ENCODE measurements at places on chromosomes 3 and 15.

DNA sequence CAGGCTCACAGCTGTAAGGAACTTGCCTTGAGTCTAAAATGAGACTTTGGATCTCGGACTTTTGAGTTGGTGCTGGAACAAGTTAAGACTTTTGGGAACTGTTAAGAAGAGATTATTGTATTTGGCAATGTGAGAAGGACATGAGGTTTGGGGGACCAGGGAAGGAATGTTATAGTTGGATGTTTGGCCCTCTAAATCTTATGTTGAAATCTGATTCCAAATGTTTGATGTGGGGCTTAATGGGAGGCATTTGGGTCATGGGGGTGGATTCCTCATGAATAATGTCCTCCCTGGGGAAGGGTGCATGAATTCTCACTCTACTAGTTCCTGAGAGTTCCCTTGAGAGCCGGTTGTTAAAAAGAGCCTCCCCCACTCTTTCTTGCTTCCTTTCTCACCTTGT, 18.5 kb upstream of the CHCHD6 start:
- peak; percentile 1 for DNase-seq

DNA sequence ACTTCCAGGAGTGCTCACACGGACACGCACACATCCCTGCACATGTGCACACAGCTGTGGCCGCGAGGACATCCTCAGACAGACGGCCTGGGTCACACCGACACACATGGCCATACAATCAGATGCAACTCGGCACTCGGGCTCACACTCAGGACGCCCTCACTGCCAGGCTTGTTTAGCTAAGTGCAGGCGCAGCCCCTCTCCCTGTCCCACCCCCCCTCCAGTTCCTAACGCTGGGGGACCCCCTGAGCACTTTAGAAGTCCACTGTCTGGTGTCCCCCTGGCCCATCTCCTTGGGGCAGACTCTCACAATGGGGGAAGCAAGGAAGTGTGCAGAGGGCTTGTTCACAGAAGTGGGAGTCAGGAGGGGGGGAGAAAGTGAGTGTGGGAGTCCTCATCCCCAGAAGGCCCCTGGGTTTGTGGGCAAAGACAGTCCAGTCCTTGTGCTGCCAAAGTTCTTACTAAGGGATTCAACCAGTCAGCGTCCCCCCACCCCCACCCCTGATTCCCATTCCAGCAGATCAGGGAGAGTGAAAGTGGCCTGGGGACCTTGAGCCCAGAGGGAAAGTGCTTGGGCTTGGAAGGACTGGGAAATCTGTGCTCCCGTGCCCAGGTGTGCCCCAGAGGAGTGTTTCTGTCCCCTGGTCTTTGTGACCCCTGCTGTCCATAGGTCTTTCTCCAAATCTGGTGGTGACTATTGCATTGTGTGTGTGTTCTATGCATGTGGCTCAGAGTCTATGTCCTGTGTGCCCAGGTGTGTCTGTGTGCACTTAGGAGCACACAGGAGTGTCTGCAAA, 767 bp upstream of the GATA2 start:
- DNase-seq = no peak

DNA sequence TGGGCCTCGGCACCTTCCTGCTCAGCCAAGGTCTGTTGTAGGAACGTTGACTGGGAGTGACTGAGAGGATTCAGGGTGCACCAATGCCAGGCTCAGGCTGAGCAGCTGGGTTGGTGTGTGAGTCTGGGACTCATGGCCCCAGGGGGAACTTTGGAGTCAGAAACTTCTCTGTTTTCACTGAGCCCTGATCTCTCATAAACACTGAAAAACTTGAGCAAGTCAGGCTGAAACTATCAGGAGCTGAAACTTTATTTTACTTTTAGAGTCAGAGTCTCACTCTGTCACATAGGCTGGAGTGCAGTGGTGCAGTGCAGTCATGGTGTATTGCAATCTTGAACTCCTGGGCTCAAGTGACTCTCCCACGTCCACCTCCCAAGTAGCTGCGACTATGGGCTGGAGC, 3.0 kb downstream of the TRAK1 start:
- no peak for DNase-seq

GRCh38 chr15:75452364-75452864, 924 bp upstream of the SIN3A start:
- peak; percentile 58 for DNase-seq

- DNase-seq = no peak
Measured at GRCh38 chr3:66712210-66712609, 211.4 kb upstream of the LRIG1 start.

DNA sequence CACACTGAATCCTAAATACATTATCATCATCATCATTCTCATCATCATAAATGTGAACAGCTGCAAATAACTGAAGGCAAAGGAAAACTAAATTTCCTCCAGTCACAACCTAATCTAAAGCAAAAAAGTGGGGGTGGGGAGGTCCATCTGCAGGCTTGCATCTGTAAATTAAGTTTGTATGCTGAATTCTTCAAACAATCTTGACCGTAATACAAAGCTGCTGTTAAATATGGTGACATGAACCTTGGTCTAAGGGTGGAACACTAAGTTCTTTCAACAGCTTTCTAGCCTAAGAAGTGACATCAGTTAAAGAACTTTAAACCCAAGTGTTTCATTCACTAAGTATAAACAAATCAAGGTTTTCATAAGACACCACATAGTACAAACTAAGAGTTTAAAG, 4.3 kb downstream of the LRRFIP2 start:
- no peak for DNase-seq

DNA sequence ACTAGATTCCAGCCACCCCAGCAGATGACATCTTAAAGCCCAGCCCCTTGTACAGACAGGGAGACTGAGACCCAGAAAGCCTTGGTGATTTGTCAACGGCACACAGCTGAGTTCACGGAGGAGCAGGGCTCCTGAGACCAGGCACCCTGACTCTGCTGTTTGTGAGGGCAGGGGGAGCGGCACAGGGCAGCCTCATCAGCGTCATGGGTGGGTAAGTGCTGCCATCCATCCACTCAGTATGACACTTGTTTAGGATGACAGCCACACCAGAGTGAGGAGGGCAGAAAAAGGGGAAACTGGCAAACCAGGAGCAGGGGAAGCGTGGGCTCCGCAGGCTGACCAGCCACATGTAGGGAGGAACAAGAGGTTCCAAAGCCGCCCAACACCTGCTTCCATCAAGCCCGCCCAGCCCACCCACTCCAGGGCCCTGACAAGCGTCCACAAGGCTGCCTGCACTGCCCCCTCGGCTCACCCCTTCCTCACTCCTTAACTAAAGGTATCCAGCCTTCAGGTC, 19.9 kb downstream of the RBPMS2 start:
- no peak for DNase-seq

GRCh38 chr3:150388498-150389418, 19.3 kb upstream of the TSC22D2 start:
- no peak for DNase-seq

GRCh38 chr15:47987908-47988532, 132.8 kb upstream of the SLC24A5 start:
- peak; percentile 41 for DNase-seq

DNA sequence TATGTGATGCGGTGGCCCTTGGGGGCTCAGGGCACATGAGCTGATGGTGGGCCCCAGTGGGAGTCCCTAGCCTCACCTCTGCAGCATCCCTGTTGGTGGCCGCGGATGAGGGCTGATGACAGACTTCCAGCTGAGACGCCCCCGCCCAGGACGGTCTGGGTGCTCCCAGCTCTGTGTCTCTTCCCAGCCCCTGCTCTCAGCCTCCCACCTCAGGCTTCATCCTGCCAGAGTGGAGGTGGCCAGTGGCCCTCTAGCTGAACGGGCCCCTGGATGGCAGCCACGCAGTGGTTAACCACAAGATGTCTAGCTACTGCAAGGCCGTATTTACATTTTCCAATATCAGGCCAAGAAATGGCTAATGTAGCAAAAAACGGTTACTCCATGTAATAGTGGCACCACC, 205.3 kb upstream of the LINGO1 start:
- no peak for DNase-seq

DNA sequence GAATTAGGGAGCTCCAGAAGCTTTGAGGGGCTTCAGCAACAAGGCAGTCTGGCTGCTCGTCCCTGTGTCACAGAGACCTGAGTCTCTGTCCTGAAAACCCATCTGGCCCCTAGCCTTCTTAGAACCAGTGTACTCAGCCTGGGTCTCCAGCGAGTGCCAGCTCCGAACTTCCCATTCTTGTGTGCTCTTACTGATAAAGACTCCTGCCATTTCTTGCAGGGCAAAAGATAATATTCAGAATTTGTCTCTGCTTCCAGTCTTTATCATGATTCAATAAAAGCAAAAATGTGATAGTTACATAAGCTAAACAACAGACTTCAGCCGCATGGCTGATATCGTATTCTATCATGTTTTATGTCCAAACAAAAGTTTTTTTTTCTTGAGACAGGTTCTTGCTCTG, 36.0 kb upstream of the BCL2A1 start:
- DNase-seq = no peak

DNA sequence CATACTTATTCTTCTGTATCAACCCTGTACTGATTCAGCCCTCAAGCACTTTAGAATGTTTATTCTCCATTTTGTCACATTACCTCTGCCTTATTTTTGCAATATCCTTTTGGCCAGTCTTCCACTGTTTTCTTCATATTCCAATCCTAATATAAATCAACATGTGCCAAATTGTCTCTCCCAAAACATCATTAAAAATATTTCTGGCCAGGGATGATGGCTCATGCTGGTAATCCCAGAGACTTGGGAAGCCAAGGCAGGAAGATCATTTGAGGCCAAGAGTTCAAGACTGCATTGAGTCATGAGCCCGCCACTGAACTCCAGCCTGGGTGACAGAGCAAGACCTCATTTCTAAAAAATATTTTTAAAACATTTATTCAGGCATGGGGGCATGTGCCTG, 641.4 kb upstream of the CBLB start:
- no peak for DNase-seq

GRCh38 chr3:115062412-115062956, 84.6 kb downstream of the ZBTB20 start:
- DNase-seq = peak; percentile 7

GRCh38 chr3:37310666-37311050, 136.3 kb upstream of the LRRFIP2 start:
- DNase-seq = no peak

DNA sequence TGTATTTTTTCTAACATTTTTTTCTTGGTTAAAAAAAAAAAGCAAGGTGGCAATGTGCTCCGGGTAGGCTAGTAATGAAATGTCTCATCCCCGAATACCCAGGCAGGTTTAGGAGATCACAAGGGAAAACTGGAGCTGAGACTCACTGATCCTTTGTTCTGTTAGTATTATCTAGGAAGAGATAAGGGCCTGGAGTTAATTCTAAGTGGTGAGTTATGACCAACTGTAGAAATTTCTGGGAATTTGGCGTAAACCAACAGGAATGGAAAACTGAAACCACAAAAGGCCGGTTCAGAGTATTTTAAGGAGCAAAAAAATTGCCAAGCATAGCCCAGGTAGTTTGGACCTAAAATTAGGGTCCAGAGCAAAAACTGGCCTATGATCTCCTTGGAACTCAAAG, 12.4 kb downstream of the PPM1M start:
- DNase-seq = no peak

All from AG08396 (cell line).